Kidney tubule cell (primary cell): ENCODE measurements at places on chromosomes 6 and 20.

DNA sequence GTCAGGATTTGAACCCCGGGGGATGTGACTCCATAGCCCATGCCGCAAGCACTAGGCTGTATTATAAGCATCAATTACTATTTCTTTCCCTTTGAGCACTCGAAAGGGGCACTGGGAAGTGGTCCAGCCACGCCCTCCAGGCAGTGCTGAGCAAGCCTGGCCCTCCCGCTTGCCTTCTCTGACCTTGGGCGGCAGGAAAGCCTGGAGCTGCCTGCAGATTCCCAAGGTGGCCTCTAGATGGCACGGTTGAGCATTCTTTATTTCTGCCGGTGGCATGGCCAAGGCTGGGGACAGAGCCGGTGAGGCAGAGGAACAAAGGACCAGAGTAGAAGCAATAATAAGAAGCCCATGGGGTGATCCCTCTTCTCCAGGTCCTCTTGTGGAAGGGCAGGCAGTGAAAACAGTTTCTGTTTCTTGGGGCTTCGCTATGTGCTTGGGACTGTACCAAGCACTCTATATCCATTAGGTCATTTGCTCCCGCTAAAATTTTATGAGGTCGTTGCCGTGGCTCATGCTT is 32.0 kb downstream of the ARHGAP40 start:
- peak; percentile 72 for DNase-seq

DNA sequence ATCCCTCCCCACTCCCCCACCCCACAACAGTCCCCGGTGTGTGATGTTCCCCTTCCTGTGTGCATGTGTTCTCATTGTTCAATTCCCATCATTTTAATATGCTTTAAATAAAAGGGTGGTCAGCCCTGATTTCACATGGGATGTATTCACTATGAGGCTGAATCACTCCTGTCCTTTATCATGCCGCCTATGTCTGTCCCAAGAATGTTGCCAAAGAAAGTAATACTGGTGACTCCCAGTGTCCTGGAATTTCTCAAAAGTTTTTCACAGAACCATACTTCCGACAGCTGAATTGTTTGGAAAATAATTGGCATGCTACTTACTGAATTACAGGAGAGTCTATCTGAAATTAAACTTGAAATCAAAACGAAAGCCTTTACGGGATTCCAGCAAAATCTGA is 217.7 kb downstream of the HAO1 start:
- no peak for DNase-seq

- DNase-seq: no peak
These were observed 113.4 kb downstream of the FAM50B start for GRCh38 chr6:3962291-3963280.

- DNase-seq: no peak
These were observed 115.0 kb upstream of the CHD6 start for GRCh38 chr20:41733151-41733550.

DNA sequence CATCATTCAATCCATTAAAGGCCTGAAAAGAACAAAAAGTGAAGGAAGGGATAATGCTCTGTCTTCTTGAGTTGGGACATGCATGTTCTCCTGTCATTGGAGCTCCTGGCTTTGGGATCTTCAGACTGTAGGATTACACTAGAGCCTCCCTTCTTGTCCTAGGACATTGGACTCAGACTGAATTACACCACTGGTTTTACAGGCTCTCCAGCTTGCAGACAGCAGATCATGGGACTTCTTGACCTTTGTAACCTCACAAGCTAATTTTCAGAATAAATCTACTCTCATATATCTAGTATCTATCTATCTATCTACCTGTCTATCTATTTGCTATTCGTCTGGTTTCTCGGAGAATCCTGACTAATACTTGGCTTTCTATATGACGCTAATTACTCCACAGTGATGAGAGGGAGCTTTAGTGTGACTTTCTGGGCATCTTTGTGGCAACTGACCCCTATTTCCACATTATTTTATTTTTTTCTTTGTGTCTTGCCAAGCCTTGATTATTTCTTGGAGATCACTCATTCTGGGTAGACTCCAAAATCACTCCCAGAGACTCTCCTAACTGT is 151.9 kb upstream of the ZNF184 start:
- no peak for DNase-seq

DNA sequence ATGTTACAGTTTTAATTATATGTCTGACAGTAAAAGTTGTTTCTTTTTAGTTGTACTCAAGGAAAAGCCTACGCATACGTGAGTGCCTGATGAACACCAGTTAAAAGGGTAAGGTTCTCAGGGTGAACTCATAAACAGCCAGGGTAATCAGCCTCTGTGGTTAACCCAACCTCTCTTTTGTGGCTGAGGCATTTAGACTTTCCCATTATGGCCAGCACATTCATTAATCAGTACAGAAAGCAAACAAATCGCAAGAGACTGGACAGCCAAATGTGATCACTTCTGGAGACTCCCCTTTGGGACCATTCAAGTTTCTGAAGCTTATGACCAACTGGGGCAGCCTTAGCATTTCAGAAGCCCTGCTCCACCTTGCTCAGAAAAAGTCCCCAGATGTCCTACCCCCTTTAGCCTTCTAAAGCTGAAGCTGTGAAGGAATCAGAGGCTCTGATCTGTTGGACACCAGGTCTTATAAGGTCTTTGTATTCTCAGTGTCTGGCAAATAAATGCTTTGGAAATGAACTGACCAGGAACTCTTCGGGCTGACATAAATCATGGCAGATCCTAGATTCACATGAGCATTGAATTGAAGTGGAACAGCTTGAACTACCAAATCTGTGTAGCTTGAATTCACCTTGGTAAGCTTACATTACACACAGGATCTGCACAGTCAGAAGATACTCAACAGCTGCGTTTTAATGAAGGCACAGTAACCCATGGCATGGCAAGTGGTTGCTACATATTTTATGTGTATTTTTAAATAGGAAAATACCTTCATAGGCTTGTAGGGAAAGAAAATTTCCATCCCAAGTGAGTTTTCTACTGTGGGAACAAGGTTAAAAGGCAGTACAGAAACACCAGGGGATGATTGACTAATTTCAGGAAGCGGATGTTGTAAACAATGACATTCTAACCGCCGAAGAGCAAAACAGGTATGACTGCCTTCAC is 18.7 kb downstream of the IL20RA start:
- peak; percentile 24 for DNase-seq
